Activated T-helper 1 cell treated with anti-CD3 and anti-CD28 coated beads, Interleukin-2, amount 50 U/mL, for 16 hours (primary cell): ENCODE measurements at places on chromosomes 2 and 18.

DNA sequence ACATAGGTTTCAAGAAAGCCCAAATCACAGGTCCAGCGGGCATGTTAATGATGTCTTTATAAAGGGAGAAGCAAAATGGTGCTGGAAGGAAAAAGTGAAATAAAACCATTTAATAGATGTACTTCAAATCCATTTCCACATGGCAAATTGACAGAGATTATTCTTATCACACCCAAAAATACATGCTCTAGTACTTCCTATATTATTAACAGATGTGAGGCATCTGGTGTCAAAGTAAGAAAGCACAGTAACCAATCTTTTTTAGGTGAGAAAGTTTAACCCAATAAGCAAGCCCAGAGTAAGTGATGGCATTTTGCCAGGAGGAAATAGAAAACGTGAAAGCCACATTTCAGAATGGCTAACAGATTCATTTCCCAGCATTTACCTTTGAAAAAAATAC is 128.0 kb downstream of the ABCA12 start:
- no peak for DNase-seq

DNA sequence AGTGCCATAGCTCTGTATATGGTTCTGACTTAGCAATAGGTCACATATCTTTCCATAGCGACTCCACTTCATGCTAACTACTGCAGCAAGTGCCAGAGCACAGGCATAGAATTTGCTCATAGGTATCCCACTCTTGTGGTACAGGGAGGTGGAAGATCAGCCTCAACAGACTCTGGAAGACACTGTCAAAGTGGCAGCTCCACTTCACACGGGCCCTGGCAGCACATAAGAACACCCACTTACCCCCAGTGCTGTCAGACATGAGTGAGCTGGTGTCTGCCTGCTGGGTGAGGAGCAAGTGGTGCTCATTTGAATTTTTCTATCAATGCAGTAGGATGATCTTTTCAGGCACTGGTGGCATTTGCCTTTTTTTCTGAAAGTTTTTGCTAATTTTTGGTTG is 48.6 kb downstream of the BCL2L11 start:
- no peak for DNase-seq

- DNase-seq, result no peak
Measured at GRCh38 chr2:182228741-182229140, 198.1 kb downstream of the PDE1A start.

DNA sequence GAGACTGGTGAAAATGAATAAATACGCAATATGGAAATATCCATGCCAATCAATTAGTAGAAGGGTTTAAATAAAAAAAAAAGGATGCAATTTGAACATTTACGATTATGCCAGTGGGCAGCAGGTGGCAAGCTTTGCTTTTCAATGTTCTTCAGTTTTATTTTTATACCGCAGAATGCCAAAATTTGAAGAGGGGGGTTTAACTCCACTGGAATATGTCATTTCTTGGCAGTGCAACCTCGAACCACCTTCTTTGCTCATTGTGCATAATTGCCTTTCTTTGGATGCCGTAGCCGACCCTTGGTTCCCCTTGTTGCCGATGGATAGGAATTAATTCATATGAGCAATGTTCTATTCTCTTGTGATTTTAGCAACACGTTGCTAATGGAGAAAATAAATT is 88.0 kb downstream of the LTBP1 start:
- no peak for DNase-seq

DNA sequence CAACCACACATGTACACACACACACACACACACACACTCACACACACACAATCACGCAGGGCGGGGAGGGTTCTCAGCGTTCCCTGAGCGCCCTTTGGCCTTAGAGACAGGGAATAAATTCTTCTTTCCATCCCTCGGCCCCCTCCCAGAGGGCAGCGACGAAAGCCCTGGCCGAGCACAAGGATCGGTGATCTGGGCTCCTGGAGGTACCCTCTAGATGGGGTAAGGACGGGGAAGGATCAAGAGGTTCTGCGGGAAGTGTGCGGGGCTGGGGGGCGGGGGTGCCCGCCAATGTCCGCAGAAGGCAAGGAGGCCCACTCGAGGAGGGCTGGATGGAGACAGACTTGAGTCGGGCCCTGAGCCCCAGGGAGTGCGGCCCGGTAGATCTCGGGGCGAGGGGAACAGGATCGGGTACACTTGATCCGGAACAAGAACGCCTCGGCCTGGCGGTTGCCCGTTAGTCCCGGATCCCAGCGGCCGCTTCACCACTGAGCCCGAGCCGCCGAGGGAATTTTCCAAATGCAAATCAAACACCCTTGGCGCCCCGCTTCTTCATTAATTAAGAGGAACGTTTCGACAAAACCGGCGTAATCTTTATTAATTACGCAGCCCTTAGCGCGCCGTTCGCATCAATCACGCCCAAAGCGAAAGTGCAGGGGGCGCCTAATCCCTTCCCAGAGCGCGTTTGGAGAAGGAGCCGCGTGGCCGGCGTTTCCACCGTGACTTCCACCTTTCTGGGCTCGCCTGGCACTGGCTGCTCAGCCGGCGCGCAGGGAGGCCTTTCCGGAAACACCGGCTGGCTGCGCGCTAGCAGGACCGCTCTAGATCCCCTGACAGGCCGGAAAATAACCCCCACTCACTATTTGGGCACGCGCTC is 7.0 kb upstream of the PAX3 start:
- DNase-seq, result no peak

GRCh38 chr2:215338883-215339679 is 27.2 kb downstream of the ATIC start:
- DNase-seq, result no peak

DNA sequence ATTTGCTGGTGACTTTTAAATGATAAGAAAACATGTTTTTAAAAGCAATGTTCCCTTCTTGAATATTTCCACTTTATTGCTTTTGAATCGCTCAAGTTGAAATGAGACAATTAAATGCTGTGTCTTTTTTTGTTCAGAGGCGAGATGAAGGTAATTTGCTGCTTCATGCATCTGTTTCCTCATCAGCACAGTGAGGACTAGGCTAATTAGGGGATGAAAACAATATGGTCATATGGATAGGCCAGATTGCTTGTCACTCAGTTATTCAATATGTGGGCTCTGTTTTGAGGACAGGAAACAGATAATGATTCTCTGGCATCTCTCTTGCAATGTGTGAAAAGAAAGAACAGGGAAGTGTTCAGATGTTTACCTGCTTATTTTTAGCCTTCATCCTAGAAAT is 61.0 kb downstream of the ERBB4 start:
- no peak for DNase-seq

GRCh38 chr2:197030090-197030489 is 103.6 kb upstream of the PGAP1 start:
- no peak for DNase-seq

GRCh38 chr2:71720283-71720560 is 266.9 kb downstream of the DYSF start:
- DNase-seq, result no peak
